ENCODE measurements at places on chromosomes 6 and 20.

DNA sequence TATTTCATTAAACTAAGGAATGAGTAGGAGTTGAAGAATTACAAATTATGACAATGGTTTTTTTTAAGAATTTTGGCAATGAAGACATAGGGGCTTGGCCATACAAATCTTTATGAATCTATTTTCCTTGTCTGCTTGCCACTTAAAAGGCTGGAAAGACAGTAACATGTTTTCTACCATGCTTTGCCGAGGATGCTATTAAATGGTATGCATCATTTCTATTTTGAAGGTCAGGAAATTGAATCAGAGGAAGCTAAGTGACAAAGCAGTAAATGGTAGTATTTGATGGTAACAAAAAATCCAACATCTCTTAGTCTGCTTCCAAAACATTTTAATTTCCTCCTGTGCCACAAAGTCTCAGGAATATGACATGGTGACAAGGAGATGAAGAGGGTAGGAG, 287.2 kb downstream of the RFPL4B start:
- DNase-seq = no peak

DNA sequence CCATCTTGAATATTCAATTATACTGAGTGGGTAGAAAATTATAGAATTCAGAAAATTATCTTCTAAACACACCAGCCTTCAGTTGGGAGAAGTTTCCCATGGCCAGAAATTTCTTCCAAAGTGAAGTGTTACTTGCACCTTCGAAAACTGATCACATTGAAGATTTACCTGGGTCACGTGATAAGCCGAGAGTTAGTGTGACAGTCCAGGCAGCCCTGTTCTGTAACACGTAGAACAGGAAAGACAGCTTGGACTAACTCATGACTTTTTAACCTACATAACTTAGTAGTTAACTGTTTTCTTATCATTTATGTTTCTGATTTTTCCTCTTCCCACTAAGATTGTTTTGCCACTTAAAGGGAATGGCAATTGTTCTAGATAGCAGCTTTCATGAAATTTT, 118.3 kb upstream of the MTHFD1L start:
- no peak for DNase-seq

DNA sequence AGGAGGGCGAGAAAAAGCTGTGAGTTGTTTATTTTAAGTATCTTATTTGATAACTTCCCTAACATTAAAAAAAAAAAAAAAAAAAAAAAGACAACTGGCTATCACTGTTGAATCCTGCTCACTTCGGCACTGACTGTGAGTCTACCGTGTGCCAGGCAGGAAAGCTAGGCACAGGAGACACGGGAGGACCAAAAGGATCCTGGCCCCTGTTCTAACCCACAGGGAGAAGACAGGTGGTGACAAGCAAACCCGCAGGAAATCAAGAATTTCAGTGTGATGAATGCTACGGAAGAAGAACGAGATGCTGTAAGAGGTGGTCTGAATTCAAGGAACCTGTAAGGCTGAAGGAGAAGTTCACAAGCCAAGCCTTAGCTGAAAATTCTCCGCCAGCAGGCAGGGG, 94.7 kb upstream of the NFATC2 start:
- no peak for DNase-seq

DNA sequence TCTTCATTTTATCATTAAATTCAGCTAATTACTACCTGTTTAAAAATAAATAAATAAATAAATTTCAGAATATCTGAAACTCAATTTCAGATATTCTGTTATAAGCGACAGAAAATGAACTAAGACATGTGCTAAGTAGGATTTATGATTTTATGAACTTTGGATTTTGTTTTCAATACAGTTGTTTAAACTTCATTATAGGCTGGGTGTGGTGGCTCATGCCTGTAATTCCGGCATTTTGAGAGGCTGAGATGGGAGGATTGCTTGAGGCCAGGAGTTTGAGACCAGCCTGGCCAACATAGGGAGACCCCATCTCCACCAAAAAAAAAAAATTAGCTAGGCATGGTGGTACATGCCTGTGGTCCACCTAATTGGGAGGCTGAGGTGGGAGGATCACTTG, 36.0 kb downstream of the AFG1L start:
- DNase-seq = no peak

DNA sequence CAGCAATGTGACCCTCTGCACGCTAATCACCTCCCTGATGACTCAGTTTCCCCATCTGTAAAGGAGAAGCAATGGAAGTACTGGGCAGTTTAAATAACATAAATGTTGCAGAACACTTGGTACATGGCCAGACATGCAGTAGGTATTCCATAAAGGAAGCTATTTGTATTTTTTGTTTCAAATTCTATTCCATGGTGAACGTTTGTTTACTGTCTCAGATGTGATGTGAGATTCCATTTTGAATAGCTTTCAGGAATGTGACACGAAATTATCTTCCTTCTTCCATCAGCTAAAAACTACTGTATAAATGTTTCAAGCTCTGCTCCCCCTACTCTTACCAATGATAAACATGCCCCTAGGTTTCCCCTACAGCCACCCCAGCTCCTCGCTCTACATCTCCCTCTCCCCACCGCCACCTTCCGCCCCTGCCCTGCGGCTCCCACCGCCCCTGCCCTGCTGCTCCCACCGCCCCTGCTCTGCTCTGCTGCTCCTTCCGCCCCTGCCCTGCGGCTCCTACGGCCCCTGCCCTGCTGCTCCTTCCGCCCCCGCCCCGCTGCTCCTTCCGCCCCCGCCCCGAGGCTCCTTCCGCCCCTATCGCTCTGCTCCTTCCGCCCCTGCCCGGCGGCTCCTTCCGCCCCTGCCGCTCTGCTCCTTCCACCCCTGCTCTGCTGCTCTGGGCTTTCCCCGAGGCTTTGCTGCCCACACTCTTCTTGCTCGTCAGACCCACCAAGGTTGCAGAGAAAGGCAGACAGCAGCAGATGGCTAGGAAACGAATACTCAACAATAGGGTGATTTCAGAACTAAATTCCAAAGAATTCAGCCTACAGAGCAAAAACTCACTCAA, 78.9 kb downstream of the THBS2 start:
- DNase-seq = no peak

DNA sequence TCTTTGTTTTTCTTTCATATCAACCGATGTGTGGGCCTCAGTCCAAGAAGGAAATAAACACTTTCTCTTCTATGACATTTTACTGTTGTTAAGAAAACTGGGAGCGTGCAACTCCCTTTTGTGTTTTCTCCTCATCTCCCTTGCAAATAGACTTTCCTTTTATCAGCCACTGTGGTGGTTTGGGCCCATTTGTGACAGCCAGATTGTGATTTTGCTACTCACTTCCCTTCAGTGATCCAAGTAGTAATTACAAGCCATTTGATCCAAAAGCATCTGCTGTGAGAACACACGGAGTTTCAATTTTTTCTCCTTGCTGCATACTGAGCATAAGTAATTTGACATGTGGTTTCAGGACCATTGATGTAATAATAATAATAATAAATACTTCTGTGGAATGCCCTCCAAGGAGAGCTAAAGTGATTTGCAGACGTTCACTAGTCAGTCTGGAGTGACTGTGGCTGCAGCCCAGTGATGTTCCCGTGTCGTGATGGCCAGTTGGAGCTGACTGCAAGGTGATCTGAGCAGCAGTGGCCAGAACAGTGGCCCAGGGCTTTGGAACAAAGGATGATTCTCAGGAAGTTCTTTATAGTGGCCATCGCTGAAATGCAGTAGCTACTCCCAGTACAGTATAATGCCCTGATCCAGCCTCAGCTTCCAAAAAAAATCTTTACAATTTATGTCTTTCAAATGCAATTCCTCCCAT, 91.9 kb upstream of the CLDN20 start:
- peak; percentile 74 for DNase-seq

- no peak for DNase-seq
These were observed 118.8 kb downstream of the CDKAL1 start for GRCh38 chr6:20653085-20653479.

GRCh38 chr6:137086031-137086430, 41.3 kb upstream of the IL20RA start:
- DNase-seq = no peak

- peak; percentile 49 for DNase-seq
These were observed 155.8 kb downstream of the MBOAT1 start for GRCh38 chr6:20056350-20056992.

- no peak for DNase-seq
These were observed 238.2 kb downstream of the PRKN start for GRCh38 chr6:162489101-162489976.

GRCh38 chr6:13554929-13555333, 19.5 kb upstream of the SIRT5 start:
- peak; percentile 42 for DNase-seq

GRCh38 chr6:16380220-16380809, 141.9 kb downstream of the GMPR start:
- no peak for DNase-seq

DNA sequence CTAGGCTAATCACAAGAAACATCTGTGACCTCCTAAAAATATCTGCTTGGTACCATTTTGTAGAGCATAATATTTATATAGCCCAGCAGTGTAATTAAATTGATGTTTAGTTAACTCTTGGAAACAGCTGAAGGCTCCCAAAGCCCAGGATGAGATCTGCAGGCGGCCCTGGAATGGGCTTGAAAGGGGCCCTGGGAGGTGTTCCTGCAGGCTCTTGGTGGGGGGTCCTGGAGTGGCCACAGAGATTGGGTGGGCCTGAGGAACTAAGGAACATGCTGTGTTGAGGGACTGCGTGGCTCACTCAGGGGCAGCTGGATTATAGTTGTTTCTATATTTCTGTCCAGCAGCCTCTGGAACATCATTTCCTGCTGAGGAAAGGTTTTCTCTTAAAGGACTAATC, 9.2 kb downstream of the SCP2D1 start:
- DNase-seq = no peak

GRCh38 chr6:118122801-118123200, 215.7 kb downstream of the SLC35F1 start:
- no peak for DNase-seq

DNA sequence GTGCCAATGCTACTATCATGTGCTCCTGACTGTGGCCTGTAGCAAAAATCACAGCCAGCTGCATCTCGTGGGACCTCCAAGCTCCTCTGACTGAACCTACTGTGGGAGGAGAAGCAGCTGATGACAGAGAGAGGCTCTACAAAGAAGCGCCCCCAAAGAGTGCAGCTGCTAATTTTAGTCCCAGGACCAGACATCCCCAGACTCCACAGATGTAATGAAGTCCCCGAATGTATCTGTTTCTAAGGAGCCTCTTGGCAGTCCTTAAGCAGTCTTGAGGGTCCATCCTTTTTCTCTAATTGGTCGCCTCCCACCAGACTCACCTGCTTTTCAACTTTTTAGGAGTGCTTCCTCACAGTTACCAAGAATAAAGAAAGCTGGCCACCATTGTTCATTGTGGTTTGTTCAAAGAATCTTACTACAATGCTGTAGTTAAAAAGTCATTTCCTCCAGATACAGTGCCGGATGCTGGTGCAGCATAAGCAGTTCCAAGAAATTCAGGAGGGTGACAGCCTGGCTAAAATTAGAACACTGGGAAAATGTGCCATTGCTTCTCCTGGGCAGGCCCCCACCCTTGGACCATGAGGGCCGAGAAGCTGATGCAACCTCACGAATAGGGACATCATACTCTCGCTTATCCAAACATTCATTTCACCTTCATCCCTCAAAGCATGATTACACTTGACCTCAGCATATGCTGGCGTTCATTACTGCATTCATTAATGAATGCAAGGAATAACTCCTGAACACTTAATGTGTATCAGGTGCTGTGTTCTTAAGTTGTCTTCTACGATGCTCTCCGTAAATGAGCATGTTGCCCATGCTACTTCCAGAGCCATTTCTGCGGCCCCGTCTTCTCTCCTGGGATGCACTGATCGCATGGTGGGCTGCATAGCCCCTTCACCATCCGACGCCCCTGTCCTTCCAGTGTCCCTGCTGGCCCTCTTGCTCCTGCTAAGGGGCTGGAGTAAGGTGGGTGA, 66.4 kb downstream of the LY86 start:
- peak; percentile 90 for DNase-seq

- no peak for DNase-seq
These were observed 7.8 kb downstream of the E2F3 start for GRCh38 chr6:20409427-20409971.

DNA sequence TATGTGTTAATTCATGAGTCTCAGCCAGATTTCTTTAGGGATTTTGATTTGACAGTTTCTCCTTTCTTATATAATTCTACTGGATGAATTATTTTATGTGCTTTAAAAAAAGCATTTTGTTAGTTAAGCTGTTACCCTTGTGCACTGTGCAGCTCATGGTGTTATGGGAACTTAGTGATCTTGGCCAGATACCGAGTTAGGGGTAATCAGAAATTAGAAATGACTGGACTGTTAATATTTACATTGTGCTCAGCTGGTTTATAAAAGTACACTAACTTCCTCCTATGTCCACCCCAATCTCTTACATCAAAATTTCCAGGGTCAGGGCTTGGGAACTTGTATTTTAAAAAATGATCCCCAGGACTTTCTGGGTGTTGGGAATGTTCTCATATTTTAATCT, 260.0 kb downstream of the ZFAND3 start:
- DNase-seq = no peak

- no peak for DNase-seq
These were observed 79.0 kb downstream of the ANKEF1 start for GRCh38 chr20:10113746-10114145.

DNA sequence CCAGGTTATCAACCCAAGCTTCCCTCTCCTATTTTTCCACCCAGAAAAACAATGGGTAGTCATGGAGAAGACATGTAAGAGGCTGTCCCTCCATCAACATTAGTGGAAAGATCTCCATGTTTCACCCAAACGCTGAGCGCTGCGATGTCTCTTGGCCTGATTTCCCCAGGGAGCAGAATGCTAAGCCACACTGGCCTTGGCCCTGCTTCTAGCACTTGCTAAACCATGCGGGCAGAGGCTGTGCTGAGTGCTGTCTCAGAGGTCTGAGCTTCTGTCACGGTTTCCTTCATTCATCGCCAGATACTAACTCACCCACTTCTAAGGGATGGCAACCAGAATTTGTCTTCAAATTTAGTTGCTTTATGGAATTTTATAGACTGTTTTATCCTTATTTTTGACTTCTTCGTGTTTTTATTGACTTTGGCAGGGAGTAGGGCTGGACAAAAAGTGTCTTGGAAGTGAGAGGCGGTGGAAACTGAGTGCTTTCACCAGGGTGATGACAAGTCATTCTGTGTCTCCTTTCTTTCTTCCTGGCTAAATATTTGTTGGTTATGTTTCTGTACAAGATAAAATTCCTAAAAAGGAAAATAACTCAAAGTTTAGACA, 181.4 kb upstream of the UST start:
- DNase-seq = no peak

Data from fibroblast of skin of back (primary cell).